ENCODE measurements at places on chromosomes 3 and 15.

DNA sequence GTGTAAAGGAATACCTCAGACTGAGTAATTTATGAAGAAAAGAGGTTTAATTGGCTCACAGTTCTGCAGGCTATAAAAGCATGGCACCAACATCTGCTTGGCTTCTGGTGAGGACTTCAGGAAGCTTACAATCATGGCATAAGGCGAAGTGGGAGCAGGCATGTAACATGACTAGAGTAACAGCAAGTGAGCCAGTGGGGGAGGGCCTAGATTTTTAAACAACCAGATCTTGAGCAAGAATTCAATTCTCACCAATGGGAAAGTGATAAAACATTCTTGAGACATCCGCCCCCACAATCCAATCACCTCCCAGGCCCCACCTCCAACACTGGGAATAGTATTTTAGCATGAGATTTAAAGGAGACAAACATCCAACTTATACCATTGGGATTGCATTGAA is 44.2 kb upstream of the BCL2A1 start:
- no peak for DNase-seq

GRCh38 chr3:194139814-194140391 is 4.0 kb downstream of the HES1 start:
- DNase-seq: no peak

- peak; percentile 21 for DNase-seq
Measured at GRCh38 chr15:25900901-25901300, 37.8 kb upstream of the ATP10A start.

GRCh38 chr3:171789759-171790505 is 20.4 kb downstream of the PLD1 start:
- no peak for DNase-seq

GRCh38 chr3:116569611-116570010 is 124.3 kb upstream of the LSAMP start:
- no peak for DNase-seq

Data from kidney (tissue), 22 donors.